ENCODE measurements at places on chromosomes 1 and 21. TPM values are rescaled to one million over a fixed set of nuclear protein-coding genes. Genes with fewer than 3 reads are reported as not detected.

GRCh38 chr1:167922611-167923074, 8.7 kb upstream of the ADCY10 start:
- DNase-seq: no peak

GRCh38 chr1:198699167-198700015, 60.6 kb downstream of the PTPRC start:
- DNase-seq: peak; percentile 52

DNA sequence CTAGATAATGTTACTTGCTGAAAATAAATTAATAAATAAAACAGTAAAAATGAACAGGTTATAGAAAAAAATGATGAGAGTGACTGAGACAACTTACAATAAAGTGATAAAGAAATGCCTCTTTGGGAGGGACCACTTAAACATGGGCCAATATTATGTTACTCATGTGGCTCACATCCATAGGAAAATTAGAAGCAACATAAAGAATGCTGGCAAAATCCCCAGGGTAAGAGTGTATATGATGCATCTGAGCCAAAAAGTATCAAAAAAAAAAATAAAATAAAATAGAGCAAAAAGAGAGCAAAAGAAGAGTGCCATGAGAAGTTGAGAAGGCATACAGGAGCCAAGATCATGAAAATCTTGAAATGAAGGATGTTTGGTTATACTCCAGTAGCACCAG, 818.0 kb downstream of the LTN1 start:
- no peak for DNase-seq

GRCh38 chr1:22826604-22827580, 116.3 kb downstream of the EPHB2 start:
- peak; percentile 68 for DNase-seq

GRCh38 chr1:28905921-28906666, 8.3 kb upstream of the EPB41 start:
- no peak for DNase-seq

DNA sequence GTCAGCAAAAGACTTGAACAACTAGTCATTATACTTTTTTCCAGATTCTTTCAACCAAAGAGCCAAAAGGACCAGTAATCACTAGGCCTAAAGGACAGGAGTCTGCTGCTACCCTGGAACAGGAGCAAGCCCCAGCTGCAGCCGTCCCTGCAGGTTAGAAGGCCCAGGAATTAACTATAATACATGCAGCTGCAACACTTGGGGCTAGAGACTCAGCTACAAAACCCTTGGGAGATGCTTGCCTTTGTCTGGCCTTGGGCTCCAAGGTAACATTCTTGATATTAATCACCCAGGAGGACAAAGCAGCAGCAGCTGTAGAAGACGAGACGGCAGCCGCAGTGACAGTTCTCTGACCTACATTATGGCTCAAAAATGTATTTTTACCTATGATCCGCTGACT, 841.2 kb upstream of the ADGRL4 start:
- DNase-seq: peak; percentile 6

- no peak for DNase-seq
Measured at GRCh38 chr1:23791516-23792047, 637 bp downstream of the LYPLA2 start.

MAB21L3 gene
- not detected for polyA plus RNA-seq

VPS13D gene
- polyA plus RNA-seq: 14.5 TPM

FABP3 gene
- polyA plus RNA-seq: 175 TPM

AMY1C gene
- not detected for polyA plus RNA-seq
